ENCODE measurements at places on chromosomes 16 and 17. TPM values are rescaled to one million over a fixed set of nuclear protein-coding genes. Genes with fewer than 3 reads are reported as not detected.

Gene SHCBP1
- 6.0 TPM for total RNA-seq

Gene RPUSD1
- total RNA-seq: 17.9 TPM

Gene ZNF18
- total RNA-seq: 9.9 TPM

Gene TM4SF5
- total RNA-seq: 0.53 TPM

Gene C16orf89
- 5.7 TPM for total RNA-seq

Gene CTU2
- 12.0 TPM for total RNA-seq

Gene CCL8
- 0.64 TPM for total RNA-seq

Gene GRAPL
- 3.0 TPM for total RNA-seq

Gene MILR1
- 6.5 TPM for total RNA-seq

Gene TMEM100
- total RNA-seq: 25.9 TPM

Gene ZFPM1
- total RNA-seq: 2.8 TPM

Gene NR1D1
- 5.3 TPM for total RNA-seq

Gene CD7
- total RNA-seq: 1.4 TPM

Gene SLC35G6
- total RNA-seq: not detected

Gene HOXB9
- total RNA-seq: 20.3 TPM

Gene ZNF19
- 7.9 TPM for total RNA-seq

Gene PLD6
- total RNA-seq: 4.6 TPM

Gene C16orf95
- total RNA-seq: 5.0 TPM

Gene TMEM235
- not detected for total RNA-seq

Gene KRTAP3-1
- not detected for total RNA-seq

Gene PLA2G10
- total RNA-seq: not detected

Gene ALOX12B
- 0.41 TPM for total RNA-seq

Gene CEP131
- total RNA-seq: 16.8 TPM

Gene TAC4
- not detected for total RNA-seq

Gene SMARCD2
- 65.7 TPM for total RNA-seq

Gene MYH8
- 1,213 TPM for total RNA-seq

Gene RNF227
- total RNA-seq: 7.0 TPM

Gene CEP295NL
- total RNA-seq: 8.1 TPM

Gene PLCG2
- 47.6 TPM for total RNA-seq

Gene CCL16
- not detected for total RNA-seq

Gene RSL1D1
- total RNA-seq: 78.8 TPM

Gene CES5A
- not detected for total RNA-seq

Gene PPY
- total RNA-seq: not detected

Gene CCDC92B
- 0.23 TPM for total RNA-seq

Gene KRT25
- not detected for total RNA-seq

Gene ENPP7
- total RNA-seq: 4.4 TPM

Gene PIPOX
- total RNA-seq: 4.3 TPM

Gene ITGB3
- 22.5 TPM for total RNA-seq

Gene PRR29
- total RNA-seq: 0.99 TPM

Gene MYO15A
- 2.2 TPM for total RNA-seq

Gene KRTAP4-1
- not detected for total RNA-seq

Gene RHBDF2
- 12.9 TPM for total RNA-seq

Gene HP
- 4.3 TPM for total RNA-seq

Gene AIPL1
- total RNA-seq: not detected

Gene PDE6G
- 4.4 TPM for total RNA-seq
